DMS 273 treated with DMSO at 0.1 percent for 48 hours (cell line): ENCODE measurements at places on chromosomes 2 and 18.

DNA sequence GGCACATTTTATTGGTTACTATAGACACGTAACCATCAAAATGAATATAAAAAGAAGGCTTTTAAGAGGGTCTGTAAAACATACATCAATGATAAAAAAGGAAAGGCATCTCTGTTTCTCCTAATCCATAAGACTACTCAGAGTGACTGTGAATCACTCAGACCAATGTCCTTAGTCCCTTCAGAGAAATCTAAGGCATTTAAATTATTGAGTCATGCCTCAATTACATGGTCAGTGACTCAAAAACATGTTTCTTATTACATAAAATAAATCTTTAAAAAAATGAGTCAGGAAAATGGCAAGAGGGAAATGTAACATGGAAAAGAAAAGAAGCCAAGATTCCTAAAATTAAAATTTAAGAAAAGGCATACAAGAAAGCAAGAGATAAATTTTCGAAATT is 146.6 kb downstream of the ERBB4 start:
- no peak for DNase-seq

GRCh38 chr2:24671230-24671629 is 122.0 kb downstream of the PTRHD1 start:
- no peak for DNase-seq

- DNase-seq: no peak
These were observed 678 bp upstream of the UBE2E3 start for GRCh38 chr2:180979749-180980105.

DNA sequence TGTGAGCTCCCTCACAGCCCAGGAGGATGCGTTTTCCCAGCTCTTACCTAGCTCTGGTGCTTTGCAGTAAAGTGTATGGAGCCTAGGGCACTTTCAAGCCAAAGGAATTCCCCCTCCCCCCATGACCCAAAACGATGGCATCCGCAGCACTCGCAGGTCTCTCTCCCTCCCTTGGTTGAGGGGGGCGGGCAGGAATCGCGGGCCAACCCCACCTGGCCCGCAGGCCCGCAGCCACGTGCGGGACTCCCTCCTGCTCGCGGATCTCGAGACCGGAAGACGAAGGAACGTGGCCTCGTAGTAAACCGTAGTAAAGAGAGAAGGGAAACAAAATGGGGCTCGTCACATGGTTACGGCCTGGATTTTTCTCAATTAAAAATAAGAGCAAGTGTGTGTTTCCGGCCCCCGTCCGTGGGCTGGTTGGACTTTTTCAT is 8.5 kb downstream of the IRS1 start:
- peak; percentile 58 for DNase-seq

GRCh38 chr2:203728321-203728720 is 21.9 kb downstream of the CD28 start:
- DNase-seq: no peak
